GM19239 (cell line): ENCODE measurements at places on chromosomes 1 and 21.

GRCh38 chr1:223727541-223727940 lies 15.2 kb downstream of the CAPN2 start:
- no peak for DNase-seq

DNA sequence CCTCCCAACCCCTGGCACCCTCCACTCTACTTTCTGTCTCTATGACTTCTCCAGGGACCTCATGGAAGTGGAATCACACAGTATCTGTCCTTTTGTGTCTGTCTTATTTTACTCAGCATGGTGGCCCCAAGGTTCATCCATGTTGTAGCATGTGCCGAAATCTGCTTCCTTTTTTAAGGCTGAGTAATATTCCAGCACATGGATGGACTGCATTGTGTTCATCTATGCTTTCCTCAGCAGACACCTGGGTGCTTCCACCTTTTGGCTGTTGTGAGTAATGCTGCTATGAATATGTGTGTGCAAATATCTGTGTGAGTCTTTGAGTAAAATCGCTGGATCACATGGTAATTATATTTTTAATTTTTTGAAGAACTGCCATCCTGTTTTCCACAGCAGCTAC lies 1.6 kb upstream of the PFKL start:
- no peak for DNase-seq

GRCh38 chr1:230107941-230108340 lies 40.9 kb downstream of the GALNT2 start:
- DNase-seq = no peak

DNA sequence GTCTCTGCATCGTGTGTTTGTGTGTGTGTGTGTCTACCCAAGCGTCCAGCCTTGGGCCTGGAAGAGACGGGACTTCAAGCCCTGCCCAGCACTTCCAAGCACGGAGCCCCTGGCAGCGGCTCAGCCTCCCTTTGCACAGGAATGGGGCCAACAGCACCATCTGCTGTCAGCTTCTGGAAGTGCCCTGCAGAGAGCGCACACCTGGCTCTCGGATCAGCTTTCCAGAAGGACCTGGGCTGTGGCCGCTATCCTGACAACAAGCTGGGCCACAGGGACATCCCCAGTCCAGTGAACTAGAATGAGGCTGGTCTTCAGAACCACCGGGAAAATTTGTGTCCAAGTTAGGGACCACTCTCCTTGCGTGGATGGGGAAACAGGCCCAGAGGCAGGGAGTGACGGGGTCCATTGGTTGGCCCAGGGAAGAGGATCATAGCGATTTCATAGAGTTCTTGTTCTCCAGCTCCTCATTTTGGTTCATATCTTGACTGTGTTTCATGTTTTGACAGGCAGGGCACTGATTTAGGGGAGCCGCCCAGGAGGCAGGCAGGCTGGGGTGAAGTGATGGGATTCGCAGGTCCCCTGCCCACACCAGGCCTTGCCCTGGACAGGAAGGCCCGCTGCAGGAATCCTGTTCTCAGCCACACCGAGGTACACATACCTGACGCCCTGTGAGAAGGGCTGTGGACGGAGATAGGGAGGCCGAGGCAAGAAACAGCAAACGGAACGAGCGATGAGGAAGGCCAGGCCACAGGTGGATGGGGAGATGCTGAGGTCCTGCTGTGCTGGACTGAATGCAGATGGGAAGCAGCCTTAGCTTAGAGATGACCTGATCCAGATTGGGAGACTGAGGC lies 38.4 kb downstream of the TAS1R2 start:
- DNase-seq = peak; percentile 76

GRCh38 chr1:211579440-211580302 lies 710 bp upstream of the SLC30A1 start:
- no peak for DNase-seq

DNA sequence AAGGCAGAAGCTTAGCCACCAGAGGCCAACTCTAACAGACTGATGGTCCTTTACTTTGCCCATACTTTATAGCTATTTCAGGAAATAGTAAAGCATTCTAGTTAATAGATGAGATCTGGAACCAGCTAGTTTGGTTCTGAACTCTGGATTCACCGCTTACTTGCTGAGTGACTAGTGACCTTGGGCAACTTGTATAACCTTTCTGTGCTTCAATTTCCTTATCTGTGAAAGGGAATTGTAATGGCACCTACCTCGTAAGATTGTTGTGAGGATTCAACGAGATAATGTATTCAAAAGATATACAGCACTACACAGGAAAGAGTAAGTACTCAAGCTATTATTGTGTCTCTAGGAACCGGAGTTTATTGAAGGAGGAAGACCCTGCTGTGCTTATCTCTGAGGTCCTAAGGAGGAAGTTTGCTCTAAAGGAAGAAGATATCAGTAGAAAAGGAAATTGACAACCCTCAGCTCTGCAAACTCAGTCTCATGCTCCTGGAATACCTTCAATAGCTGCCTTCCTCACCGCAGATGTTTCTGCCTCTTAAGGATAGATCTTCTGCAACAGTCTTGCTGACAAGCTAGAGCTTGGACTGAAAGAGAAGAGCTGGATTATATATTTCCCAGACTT lies 11.9 kb downstream of the MTFR1L start:
- DNase-seq = no peak

DNA sequence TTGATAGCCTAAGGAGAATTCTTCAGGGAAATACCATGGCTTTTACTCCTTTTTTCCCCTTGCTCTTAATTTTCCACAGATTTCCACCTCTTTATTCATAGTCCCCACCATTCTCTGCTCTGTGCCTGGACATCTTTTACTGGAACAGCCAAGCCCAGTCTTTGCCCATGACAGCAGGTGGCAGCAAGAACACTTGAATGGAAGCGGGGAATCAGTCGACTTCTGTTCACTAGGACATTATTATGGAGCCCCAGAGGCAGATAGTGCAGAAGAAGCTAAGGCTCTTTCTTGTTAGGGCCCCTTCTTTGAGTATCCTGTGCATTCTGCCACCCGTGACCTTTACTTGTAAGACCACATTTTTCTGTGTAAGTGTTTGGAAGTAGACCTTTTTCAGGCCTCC lies 6.3 kb downstream of the OR14I1 start:
- DNase-seq = no peak

GRCh38 chr1:92563457-92564216 lies 76.9 kb upstream of the GFI1 start:
- DNase-seq = peak; percentile 36

DNA sequence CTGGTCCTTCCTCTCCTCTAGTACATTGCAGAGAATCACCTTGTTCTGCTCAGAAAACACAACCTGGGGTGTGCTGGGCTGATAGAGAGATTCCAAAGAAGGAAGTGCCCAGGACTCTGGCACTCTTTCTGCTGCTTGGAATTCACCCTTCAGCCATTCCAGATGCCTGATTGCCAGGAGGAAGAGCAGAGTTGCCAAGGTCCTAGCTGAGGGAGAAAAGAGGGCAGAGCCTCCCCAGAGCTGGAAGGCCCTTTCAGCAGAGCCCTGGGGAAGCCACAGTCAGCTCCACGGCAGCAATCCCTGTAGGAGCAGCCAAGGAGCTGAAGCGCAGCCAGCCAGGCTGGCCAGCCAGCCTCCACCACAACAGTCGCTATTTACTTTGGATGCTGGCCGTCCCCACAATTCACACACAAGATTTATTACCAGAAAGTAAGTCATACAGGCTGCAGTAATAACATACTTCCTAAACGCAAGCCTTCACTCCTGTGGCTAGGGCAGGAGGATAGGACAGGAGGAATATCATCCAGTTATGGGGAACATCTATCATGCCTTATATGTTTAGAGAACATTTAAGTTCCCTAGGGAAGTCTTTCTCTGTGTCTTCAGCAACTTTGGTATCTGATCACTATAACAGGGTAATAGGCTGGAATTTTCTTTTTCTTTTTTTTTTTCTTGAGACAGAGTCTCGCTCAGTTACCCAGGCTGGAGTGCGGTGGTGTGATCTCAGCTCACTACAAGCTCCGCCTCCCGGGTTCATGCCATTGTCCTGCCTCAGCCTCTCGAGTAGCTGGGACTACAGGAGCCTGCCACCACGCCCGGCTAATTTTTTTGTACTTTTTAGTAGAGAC lies 36.6 kb upstream of the SLC44A3 start:
- no peak for DNase-seq

GRCh38 chr1:24699628-24700027 lies 45.6 kb upstream of the CLIC4 start:
- no peak for DNase-seq

- DNase-seq = no peak
Measured at GRCh38 chr1:63829349-63830327, 55.8 kb downstream of the ROR1 start.

DNA sequence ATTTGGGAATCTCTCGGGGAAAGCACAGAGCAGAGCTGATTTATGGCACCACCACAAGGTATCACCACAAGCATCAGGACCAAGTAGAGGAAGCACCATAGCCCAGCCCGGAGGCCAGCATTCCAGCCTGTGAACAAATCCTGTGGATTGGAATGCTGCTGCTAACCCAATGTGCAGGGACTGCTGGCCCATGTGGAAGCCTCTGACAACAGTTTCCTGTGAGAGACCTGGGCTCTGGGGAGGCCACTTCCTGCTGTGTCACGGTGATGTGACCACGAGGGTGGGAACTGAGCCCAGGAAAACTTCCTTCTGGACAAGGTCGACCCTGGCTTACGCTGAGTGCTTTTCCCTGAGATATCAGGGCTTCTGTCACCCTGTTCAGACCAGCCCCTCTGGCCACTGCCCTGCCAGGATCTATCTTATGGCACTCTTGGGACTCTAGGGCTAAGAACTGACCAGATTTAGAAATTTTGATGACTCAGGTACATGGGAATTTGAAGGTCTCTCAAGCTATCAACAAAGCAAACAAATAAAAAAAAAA lies 88.3 kb upstream of the NGF start:
- no peak for DNase-seq

GRCh38 chr21:42974832-42975820 lies 764 bp downstream of the PKNOX1 start:
- DNase-seq = peak; percentile 70

GRCh38 chr1:52403566-52404115 lies 582 bp downstream of the ORC1 start:
- peak; percentile 22 for DNase-seq

- DNase-seq = no peak
Measured at GRCh38 chr21:41630249-41630648, 122.3 kb upstream of the TMPRSS2 start.

GRCh38 chr1:118881751-118882150 lies 106.4 kb downstream of the TBX15 start:
- DNase-seq = no peak

DNA sequence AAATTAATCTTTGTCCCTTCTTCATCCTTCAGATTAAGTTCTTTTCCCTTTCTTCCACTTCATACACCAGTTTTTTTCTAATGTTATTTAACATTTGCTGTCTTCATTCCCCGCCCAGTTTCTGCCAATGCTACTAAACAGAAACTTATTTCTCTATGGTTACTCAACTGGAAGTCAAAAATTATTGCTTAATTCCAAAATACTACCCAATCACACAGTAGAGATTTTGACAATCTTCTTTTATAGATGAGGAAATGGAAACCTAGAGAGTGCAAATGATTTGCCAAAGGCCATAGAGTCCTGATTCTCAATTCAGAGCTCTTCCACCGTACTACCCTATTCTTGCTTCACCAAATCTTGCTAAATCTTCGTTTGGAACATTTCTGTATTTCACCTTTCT lies 58.1 kb upstream of the SH3GLB1 start:
- no peak for DNase-seq

DNA sequence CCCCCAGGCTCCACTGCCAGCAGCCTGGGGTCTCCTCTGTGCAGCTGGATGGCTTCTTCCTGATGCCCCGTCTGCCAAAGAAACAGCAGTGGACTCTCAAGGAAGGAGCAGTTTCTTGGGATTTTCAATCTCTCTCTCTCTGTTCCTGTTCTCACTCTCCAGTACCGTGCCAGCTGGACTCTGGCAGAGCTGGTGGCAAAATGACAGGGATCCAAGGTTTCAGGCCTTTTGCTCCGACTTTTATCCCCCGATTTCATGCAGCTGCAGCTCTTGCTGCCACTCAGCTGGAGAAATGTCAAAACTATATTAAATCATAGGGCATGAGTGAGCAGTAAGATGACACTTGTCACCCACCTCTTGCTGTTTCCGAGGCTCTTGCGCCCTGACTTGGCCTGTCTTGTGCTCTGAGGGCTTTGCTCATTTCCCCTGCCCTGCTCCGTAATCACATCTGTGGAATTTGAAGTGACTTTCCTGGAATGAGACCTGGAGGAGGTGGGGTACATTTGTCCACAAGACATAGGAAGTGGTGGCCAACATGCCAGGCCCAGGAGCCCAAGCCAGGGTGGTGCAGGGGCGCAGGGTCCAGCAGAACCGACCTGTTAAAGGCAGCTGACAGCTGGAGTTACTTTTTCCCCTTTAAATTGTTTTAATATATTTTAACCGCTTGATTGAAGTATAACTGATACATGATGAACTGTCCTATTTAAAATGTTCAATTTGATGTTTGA lies 576.2 kb downstream of the PTPRU start:
- DNase-seq = no peak

DNA sequence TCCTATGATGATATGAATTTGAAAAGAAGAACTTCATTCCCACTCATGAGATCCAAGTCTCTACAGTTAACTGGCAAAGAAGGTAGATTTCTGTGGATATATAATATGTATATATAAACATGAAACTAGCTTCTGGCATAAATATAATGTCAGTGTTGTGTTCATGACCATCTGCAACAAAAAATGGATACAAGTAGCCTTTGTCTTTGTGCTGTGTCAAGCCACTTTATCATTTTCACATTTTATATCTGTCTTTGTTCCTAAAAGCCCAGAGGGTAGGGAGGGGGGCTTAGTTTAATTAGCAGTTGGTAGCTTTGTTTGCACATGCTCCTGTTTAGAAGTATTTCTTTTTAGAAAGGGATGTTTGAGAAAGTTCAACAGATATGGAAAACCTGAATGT lies 56.2 kb upstream of the FASLG start:
- no peak for DNase-seq

DNA sequence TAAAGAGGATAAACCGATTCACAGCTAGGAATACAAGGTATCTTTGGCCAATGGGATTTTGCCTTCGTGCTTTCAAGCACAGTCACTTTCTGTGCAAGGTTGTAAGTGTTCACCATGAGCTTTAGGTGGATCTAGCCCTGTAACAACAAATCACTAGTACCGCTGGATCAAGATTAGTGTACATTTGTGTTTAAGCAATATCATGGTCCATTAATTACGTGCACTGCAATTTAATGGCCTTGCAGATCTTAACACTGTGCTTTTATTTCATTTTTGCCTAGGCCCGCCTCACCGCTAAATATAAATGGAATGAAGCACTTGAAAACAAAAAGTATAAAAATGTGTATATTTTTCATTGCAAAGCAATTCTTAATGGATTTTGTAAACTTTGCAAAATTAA lies 461.1 kb downstream of the DSCAM start:
- DNase-seq = no peak

DNA sequence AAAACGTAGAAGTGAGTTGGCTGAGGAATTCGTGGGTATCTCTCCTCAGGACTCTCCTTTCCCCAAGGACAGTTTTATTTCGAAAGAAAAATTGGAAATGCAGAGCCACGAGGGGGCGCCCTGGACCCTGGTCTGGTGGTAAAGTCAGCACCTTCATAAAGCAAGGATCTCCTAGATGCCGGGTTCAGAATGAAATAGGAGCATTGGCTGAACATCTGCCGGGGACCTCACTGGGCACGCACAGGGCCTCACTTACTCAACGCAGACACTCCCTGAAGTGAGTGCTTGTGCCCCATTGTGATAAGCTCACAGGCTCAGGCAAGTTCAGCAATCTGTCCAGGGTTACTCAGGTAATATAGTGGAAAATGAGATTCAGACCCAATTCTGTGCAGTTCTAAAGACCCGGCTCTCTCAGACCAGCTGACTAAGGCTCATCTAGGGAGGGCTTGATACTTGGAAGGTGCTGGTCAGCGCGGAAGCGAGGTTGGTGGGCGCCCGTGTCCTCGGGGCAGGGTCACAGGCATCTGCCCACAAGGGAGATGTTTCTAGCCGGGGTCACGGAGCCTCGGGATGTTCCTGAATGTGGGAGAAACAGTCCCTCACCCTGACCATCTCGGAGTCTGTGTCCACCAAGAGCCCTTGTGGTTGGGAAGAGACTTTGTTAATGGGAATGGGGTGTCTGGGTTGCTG lies 55.7 kb upstream of the ETV3 start:
- DNase-seq = peak; percentile 61
